IMR-90 (cell line): ENCODE measurements at places on chromosomes 6 and 20. TPM values are rescaled to one million over a fixed set of nuclear protein-coding genes. Genes with fewer than 3 reads are reported as not detected.

SALL4 gene
- not detected in 2 replicates for total RNA-seq

GRCh38 chr6:99013145-99013544 is 65.4 kb upstream of the FBXL4 start:
- H3K27ac ChIP-seq: no peak overlapping the region
- peak; percentile 97 for DNase-seq
- H3K36me3 ChIP-seq: no peaks in the 10 kb centered on the region
- H3K4me3 ChIP-seq: no peak overlapping the region

GRCh38 chr6:40802481-40802880 is 215.3 kb upstream of the LRFN2 start:
- H3K4me3 ChIP-seq: no peak overlapping the region
- no peak overlapping the region for H3K27ac ChIP-seq
- H3K36me3 ChIP-seq: no peaks in the 10 kb centered on the region
- no peaks in the 10 kb centered on the region for H3K4me1 ChIP-seq
- no peak for DNase-seq

- H3K36me3 ChIP-seq: peaks cover 5% of the 10 kb centered on the region; the same call in 1 of the 2 replicates
- no peak overlapping the region for H3K27ac ChIP-seq
- DNase-seq: no peak
- no peaks in the 10 kb centered on the region for H3K27me3 ChIP-seq
- H3K4me1 ChIP-seq: no peaks in the 10 kb centered on the region
- no peak overlapping the region for H3K4me3 ChIP-seq
Measured at GRCh38 chr6:107563694-107564588, 74.0 kb downstream of the SOBP start.

VAPB gene
- total RNA-seq: 9.1 and 12.8 TPM in 2 replicates
